ENCODE measurements at places on chromosomes 3 and 15. TPM values are rescaled to one million over a fixed set of nuclear protein-coding genes. Genes with fewer than 3 reads are reported as not detected.

- H3K27ac ChIP-seq = no peak overlapping the region
- H3K4me1 ChIP-seq = peaks cover 12% of the 10 kb centered on the region
- no peaks in the 10 kb centered on the region for H3K27me3 ChIP-seq
- H3K4me3 ChIP-seq = no peak overlapping the region
- peak; percentile 58 for DNase-seq
Observed at GRCh38 chr15:68774521-68775235, 46.0 kb downstream of the ANP32A start.

CNTN4 gene
- 7.6 TPM for total RNA-seq

A4GNT gene
- total RNA-seq = not detected

GPR156 gene
- total RNA-seq = 0.85 TPM

All from left lung (tissue), 14 donors.